Activated naive CD4-positive, alpha-beta T cell treated with anti-CD3 and anti-CD28 coated beads, Interleukin-2, amount 10 ng/mL, durations not matched to agents 7 days and 5 days (primary cell): ENCODE measurements at places on chromosomes 11 and 22.
A peak's percentile ranks its signal among the peaks of the same experiment; 100 is the strongest.

DNA sequence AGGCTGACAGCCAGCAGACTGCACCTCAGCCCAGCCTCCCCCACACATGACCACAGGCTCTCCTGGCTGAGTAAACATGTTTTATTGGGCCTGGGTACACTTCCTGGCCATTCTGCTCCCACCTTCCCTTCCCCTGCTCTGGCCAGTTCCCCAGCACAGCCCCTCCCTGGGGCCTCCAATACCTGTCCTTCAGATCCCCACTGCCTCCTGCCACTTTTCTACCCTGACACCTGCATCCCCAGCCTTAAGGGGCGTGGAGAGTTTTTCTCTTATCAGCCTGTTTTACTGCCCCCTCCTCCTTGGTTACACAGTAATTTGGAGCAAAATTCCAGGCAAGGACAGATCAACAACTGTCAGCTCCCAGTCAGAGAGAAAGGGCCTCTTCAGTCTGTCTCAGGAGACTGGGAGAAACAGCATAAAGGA is at the start of gene ISX:
Gene ISX, plus strand, starts transcription at position 363 of the 423 bp plus-strand sequence. CDS start 930 bp downstream, outside the sequence.
- H3K36me3 ChIP-seq = no peaks in the 10 kb centered on the region
- H3K27ac ChIP-seq = no peak within 1 kb of the TSS
- no peak within 1 kb of the TSS for H3K4me3 ChIP-seq
- no peaks in the 10 kb centered on the region for H3K4me1 ChIP-seq
- DNase-seq = no peak

GRCh38 chr11:113974741-113975470 is at the start of gene HTR3A:
HTR3A (plus strand) TSS chr11:113975108; CDS start chr11:113975326, 218 bp downstream.
- H3K4me3 ChIP-seq = no peak within 1 kb of the TSS
- no peaks in the 10 kb centered on the region for H3K36me3 ChIP-seq
- peaks cover 35% of the 10 kb centered on the region for H3K27me3 ChIP-seq
- H3K4me1 ChIP-seq = no peaks in the 10 kb centered on the region
- no peak within 1 kb of the TSS for H3K27ac ChIP-seq

GRCh38 chr11:36458129-36458915 is 51.8 kb downstream of the TRAF6 start:
- DNase-seq = no peak
- no peak overlapping the region for H3K27ac ChIP-seq
- H3K27me3 ChIP-seq = peaks cover 13% of the 10 kb centered on the region
- peaks cover 11% of the 10 kb centered on the region for H3K4me1 ChIP-seq
- H3K4me3 ChIP-seq = no peak overlapping the region

DNA sequence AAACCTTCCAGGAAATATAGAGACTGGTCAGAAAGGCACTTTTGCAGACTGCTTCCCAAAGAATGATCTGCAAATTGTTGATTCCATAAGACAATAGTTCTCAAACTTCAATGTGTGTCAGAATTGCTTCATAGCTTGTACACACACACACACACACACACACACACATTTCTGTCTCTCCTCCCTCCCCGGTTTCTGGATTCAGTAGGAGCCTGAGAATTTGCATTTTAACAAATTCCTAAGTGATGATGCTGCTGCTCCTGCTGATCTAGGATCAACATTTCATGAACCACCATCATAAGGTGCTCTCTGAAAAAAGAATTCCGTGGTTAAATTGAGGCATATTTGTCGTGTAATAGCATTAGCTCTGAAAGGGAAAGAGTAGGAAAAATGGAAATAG is 35.3 kb upstream of the FZD4 start:
- H3K4me3 ChIP-seq = no peak overlapping the region
- peaks cover 12% of the 10 kb centered on the region for H3K27me3 ChIP-seq
- no peak overlapping the region for H3K27ac ChIP-seq
- DNase-seq = no peak

- H3K4me3 ChIP-seq = no peak overlapping the region
- DNase-seq = no peak
- H3K27ac ChIP-seq = no peak overlapping the region
- H3K4me1 ChIP-seq = no peaks in the 10 kb centered on the region
- H3K27me3 ChIP-seq = no peaks in the 10 kb centered on the region
These were observed 3.2 kb downstream of the HBB start for GRCh38 chr11:5223686-5224085.

GRCh38 chr11:43975629-43976028 is 33.2 kb downstream of the C11orf96 start:
- peaks cover 13% of the 10 kb centered on the region for H3K27me3 ChIP-seq
- DNase-seq = no peak
- no peaks in the 10 kb centered on the region for H3K4me1 ChIP-seq

DNA sequence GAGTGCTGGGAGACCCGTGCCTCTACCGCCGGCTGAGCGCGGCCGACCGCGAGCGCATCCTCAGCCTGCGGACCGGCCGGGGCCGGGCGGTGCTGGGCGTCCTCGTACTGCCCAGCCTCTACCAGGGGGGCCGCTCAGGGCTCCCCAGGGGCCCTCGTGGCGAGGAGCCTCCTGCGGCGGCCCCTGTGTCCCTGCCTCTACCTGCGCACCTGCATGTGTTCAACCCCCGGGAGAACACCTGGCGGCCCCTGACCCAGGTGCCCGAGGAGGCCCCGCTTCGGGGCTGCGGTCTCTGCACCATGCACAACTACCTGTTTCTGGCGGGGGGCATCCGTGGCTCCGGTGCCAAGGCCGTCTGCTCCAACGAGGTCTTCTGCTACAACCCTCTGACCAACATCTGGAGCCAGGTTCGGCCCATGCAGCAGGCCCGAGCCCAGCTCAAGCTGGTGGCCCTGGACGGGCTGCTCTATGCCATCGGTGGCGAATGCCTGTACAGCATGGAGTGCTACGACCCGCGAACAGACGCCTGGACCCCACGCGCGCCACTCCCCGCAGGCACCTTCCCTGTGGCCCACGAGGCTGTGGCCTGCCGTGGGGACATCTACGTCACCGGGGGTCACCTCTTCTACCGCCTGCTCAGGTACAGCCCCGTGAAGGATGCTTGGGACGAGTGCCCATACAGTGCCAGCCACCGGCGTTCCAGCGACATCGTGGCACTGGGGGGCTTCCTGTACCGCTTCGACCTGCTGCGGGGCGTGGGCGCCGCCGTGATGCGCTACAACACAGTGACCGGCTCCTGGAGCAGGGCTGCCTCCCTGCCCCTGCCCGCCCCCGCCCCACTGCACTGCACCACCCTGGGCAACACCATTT is 3.5 kb downstream of the KLHDC7B start:
- peak overlapping the region; percentile 75 for H3K4me3 ChIP-seq
- peaks cover 1% of the 10 kb centered on the region for H3K36me3 ChIP-seq
- DNase-seq = no peak
- peaks cover 45% of the 10 kb centered on the region for H3K4me1 ChIP-seq
- H3K27ac ChIP-seq = peak overlapping the region; percentile 87

- no peak for DNase-seq
- H3K27ac ChIP-seq = no peak overlapping the region
- H3K27me3 ChIP-seq = no peaks in the 10 kb centered on the region
- H3K36me3 ChIP-seq = no peaks in the 10 kb centered on the region
These were observed 55.0 kb upstream of the ZBTB44 start for GRCh38 chr11:130369713-130370112.

- H3K27me3 ChIP-seq = no peaks in the 10 kb centered on the region
- no peak for DNase-seq
- no peak overlapping the region for H3K27ac ChIP-seq
These were observed 46.6 kb downstream of the TCP11L1 start for GRCh38 chr11:33086017-33086416.

GRCh38 chr11:79174045-79175008 is 266.5 kb downstream of the TENM4 start:
- H3K27me3 ChIP-seq = peaks cover 4% of the 10 kb centered on the region
- H3K4me1 ChIP-seq = no peaks in the 10 kb centered on the region
- no peak overlapping the region for H3K4me3 ChIP-seq
- H3K27ac ChIP-seq = no peak overlapping the region
- no peak for DNase-seq

GRCh38 chr11:119473901-119474681 is 51.1 kb upstream of the THY1 start:
- no peak for DNase-seq
- H3K36me3 ChIP-seq = no peaks in the 10 kb centered on the region
- H3K4me3 ChIP-seq = no peak overlapping the region
- H3K27ac ChIP-seq = no peak overlapping the region
- H3K4me1 ChIP-seq = no peaks in the 10 kb centered on the region

- H3K27ac ChIP-seq = no peak overlapping the region
- H3K4me1 ChIP-seq = no peaks in the 10 kb centered on the region
- no peak overlapping the region for H3K4me3 ChIP-seq
- no peak for DNase-seq
These were observed 40.3 kb downstream of the BCL2L13 start for GRCh38 chr22:17678817-17679385.

GRCh38 chr11:12180257-12181205 is 70.1 kb downstream of the MICAL2 start:
- peaks cover 42% of the 10 kb centered on the region for H3K4me1 ChIP-seq
- no peaks in the 10 kb centered on the region for H3K27me3 ChIP-seq
- peaks cover 9% of the 10 kb centered on the region for H3K36me3 ChIP-seq
- H3K27ac ChIP-seq = no peak overlapping the region
- no peak for DNase-seq
- no peak overlapping the region for H3K4me3 ChIP-seq

DNA sequence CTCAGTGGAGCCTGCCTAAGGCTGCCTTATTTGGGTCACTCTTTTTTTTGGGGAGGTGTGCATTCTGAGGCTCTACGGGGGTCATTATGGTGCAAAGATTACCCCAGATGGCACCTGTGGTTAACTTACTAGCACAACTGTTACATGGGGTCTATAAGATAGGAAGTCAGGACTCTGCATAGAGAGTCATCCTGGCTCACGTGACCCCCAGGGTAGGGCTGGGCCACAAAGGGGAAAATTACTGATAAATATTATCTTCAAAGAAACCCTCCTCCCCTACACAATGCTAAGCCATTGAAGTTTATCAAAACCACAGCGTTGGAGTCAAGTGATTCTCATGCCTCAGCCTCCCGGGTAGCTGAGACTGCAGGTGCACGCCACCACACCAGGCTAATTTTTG is 397.1 kb downstream of the MN1 start:
- no peak for DNase-seq
- no peak overlapping the region for H3K27ac ChIP-seq
- H3K4me1 ChIP-seq = no peaks in the 10 kb centered on the region
- H3K36me3 ChIP-seq = no peaks in the 10 kb centered on the region
- peaks cover 4% of the 10 kb centered on the region for H3K27me3 ChIP-seq

- no peaks in the 10 kb centered on the region for H3K36me3 ChIP-seq
- H3K4me1 ChIP-seq = no peaks in the 10 kb centered on the region
- no peak overlapping the region for H3K27ac ChIP-seq
- peaks cover 40% of the 10 kb centered on the region for H3K27me3 ChIP-seq
These were observed 11.2 kb upstream of the NAV2 start for GRCh38 chr11:19701421-19701820.

- peaks cover 8% of the 10 kb centered on the region for H3K27me3 ChIP-seq
- H3K27ac ChIP-seq = peak overlapping the region; percentile 73
- DNase-seq = peak; percentile 59
- H3K4me3 ChIP-seq = no peak overlapping the region
- H3K36me3 ChIP-seq = no peaks in the 10 kb centered on the region
These were observed 35.0 kb upstream of the MPEG1 start for GRCh38 chr11:59247531-59248227.
